Suprapubic skin (tissue), 4 donors: ENCODE measurements at places on chromosomes 7 and 10.

DNA sequence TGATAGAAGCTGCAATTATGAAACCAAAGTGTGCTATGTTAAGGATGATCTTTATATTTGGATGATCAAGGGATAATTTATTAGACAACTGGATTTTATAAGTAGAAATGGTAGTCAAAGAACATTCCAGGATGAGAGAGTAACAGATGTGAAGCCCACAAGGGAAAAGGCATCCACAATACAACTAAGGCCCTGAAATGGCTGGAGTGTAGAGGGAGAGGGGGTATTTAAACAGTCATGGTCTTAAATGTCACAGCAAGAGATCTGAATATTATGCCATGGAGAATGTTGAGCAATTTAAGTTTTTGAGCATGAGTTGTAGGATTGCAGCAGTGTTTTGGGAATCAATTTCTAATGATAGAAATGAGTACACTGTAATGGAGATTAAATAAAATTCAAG lies 282.3 kb upstream of the DKK1 start:
- DNase-seq = no peak

DNA sequence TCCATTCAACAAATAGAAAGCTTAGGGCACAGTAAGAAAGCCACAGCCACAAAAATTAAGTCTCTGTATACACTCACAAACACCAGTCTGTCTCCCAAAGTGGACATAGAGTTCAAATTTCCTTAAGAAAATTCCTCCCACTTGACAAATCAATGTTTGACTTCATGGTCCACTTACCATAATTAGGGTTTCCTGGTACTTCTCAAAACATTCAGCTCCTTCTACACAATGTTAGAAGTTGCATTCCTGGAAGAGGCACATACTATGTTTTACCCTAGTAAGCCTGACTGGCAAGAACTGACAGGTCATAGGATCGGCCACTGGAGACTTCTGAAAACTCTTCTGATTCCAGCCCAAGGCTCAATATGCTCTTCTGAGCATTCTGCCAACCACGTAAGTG lies 70.5 kb downstream of the CPXM2 start:
- DNase-seq = no peak

GRCh38 chr7:36923943-36924436 lies 199.7 kb upstream of the AOAH start:
- DNase-seq = no peak

GRCh38 chr7:14988941-14989340 lies 86.4 kb upstream of the DGKB start:
- DNase-seq = no peak

GRCh38 chr7:133428326-133428725 lies 175.4 kb downstream of the EXOC4 start:
- DNase-seq = no peak

DNA sequence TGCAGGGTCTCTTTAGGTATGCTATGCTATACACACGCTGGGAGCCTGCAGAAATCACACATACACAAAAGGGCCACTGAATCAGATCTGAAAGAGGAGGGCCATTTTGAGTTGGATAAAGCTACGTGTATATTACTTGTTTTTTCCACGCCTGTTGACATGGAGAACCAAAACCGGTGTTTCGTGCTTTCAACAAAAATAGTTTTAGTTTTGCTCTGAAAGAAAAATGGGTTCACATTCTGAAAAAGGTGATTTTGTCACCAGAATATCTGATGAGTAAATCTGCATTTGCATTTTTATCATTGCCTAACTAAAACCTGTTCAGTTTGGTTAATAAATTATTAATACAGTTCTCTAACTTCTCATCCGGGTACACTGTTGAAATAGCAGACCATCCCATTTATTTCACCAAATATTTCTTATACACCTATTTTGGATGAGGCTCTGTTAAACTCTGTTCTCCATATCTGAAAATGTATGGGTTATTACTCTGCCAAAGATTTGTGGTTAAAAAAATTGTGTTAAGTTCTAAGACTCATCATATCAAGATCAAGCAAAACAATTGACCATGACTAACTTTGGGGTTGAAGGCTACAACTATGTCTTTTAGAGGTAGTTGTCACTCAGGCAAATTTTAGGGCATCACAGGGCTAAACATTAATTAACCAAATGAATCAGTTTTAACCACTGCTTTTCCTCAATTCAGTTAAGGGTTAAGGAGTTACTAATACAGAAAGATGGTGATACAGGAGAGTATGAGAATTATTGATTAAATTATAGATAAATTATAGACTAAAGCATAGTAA lies 101.2 kb upstream of the RPA3 start:
- no peak for DNase-seq

DNA sequence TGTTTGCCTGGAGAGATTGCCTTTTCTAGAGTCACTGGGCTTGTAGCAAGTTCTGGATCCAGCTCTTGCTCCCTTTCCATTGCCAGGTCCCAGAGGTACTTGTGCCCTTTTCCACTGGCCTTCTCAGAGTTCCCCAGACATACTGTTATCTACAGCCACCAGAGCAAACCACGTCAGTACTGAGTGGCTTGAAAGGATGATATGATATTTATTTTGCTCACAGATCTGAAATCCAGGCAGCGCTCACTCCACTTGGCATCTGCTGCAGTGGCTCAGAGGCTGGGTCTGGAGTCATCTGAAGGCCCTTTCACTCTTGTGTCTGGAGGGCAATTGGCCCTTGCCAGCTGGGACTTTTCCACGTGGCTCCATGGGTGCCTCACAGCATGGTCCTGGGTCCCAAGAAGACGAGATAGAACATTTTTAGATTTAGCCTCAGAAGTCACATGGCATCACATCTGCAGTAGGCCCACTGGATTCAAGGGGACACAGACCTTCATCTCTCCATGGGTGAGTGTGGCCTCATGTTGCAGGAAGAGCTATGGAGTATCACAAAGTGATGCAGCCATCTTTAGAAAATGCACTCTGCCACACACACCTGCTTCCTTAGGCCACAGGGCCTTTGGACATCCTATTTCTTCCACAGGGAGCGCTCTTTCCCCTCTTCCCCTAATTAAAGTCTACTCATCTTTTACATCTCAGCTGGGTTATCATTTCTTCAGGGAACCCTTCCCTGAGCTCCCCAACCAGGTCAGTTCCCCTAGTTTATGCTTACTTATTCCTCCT lies 22.9 kb upstream of the TCF7L2 start:
- no peak for DNase-seq

DNA sequence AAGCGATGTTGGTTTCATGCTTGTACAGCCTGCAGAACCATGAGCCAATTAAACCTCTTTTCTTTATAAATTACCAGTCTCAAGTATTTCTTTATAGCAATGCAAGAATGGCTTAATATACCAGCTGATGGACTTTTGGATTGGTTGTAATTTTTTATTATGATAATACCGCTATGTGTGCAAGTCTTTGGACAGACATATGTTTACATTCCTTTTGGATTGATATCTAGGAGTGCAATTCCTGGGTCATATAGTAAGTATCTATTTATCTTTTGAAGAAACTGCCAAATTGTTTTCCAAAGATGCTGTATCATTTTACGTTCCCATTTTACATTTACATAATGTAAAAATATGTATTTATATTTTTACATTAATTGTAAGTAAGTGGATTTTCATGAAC lies 81.2 kb upstream of the PIP4K2A start:
- DNase-seq = no peak

DNA sequence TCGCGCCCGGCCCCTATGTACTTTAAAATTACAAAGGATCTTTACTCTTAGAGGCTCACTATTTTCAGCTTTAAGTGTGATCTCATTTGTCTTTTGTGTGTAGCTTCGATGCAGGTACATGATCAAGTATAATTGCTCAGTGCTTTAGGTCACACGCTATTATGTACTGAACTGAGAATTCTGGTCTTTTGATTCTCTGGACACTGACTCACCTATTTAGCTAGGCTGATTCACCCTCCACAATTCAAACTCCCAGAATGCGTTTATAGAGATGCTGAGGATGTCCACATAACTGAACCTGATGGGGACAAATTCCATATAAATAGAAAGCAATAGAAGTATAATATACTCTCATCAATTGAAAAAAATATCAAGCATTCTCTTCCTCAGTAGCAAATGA lies 57.8 kb downstream of the PRKCQ start:
- no peak for DNase-seq

- no peak for DNase-seq
Measured at GRCh38 chr10:78254013-78254412, 220.3 kb downstream of the RPS24 start.

GRCh38 chr10:8534096-8534495 lies 479.6 kb downstream of the GATA3 start:
- no peak for DNase-seq

GRCh38 chr7:71712653-71713180 lies 580.8 kb downstream of the GALNT17 start:
- DNase-seq = no peak

- no peak for DNase-seq
Measured at GRCh38 chr10:116757246-116757645, 14.9 kb upstream of the HSPA12A start.

DNA sequence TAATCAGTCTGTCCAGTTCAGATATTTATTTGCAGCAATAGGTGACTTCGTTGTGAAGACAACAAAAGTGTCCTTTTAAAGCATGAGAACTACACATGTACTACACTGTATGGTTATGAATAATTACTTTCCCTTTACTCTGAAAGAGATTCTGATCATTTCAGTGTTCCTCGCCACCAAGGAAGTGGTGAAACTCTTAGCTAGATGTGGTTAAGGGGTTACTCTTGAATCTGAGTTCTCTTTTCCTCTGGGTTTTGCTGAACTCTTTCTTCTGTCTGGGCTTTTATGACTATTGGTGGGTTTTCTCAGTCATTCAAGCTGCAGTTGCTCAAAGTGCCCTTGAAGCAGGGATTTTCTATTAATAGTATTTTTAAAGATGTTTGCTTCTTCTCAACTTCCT lies 127.9 kb upstream of the SEM1 start:
- no peak for DNase-seq

- DNase-seq = no peak
Measured at GRCh38 chr10:26412932-26413331, 25.2 kb upstream of the APBB1IP start.

DNA sequence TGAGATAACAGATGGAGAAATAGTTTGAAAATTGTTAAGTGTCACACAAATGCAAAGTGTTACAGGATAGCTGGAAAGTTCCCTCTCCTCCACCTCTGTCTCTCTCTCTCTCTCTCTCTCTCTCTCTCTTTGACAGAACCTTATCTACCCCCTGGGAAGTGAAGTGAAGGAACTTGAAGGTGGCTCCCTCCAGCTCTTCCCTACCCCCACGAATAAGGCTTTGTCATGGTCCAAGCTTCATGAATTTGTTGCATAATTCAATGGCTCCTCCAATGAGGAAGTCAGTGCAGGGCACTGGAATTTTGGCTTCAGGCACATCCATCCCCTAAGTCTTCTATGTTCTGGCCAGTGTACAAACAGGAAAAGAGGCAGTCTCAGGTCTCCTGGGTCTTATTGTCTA lies 66.4 kb downstream of the CDHR3 start:
- no peak for DNase-seq

DNA sequence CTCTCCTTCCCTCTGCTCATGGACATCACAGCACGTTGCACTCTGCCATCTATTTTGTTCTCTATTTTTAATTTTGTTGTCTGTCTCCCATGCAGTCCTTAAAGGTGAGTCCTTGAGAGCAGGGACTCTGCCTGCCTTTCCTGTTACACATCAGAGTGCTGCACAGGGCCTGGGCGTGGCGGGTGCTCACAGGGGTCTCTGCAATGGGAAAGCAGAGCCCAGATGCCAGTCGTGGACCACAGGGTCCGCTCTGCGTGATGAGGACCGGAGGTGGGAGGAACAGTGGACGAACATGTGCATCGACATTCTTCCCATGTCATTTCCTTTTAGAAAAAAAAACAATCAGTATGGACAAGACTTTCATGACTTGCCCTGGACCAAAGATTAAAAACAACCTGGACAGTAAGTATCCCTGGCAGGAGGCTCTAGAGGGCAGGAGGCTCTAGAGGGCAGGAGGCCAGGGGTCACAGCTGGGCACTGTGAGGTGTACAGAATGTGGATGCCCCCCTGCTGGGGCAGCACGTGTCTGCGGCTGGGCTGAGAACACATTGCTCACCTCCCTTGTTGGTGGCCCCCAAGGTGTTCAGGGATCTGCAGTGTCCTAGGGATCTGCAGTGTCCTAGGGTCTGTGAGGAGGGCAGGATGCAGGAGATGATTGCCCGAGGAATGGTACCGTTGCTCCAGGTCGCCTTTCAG lies 29.6 kb upstream of the ZNF488 start:
- DNase-seq = no peak

GRCh38 chr7:114364151-114364550 lies 50.5 kb upstream of the FOXP2 start:
- DNase-seq = no peak

- no peak for DNase-seq
Measured at GRCh38 chr10:119237722-119238436, 30.5 kb downstream of the GRK5 start.

DNA sequence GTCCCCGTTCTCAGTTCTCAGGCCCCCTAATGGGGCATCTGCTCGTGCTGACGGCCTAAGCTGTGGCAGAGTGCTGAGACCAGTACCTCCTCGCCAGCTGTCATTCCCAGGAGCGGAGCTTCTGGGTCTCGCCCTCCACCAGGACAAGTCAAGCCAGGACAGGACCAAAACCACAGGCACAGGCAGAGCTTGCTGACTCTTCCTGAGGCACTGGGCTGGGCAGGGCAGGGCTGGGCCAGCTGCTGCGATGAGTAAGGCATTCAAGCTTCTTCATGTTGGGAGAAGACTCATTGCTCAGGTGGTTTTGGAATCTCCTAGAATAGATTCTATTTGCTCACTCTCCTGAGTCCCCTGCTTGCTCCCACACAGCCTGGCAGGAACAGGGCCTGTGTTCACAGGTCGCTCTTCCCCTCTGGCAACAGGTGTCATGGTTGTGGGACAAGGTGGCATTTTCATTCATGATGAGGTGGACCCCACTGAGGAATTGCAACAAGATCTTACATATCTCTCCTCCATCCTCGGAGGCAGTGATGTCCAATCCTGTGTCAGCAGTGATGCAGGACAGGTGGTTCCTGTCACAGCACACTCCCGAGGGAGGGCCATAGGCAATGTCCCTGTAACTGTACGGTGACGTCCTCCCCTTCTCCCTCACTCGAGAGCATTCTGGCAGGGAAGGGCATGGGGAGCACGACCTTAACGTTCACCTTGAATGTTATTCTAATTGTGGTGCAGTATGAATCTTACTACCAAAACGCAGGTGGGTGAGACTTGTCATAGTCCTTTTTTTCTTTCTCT lies 17.0 kb upstream of the SH3PXD2A start:
- DNase-seq = no peak

DNA sequence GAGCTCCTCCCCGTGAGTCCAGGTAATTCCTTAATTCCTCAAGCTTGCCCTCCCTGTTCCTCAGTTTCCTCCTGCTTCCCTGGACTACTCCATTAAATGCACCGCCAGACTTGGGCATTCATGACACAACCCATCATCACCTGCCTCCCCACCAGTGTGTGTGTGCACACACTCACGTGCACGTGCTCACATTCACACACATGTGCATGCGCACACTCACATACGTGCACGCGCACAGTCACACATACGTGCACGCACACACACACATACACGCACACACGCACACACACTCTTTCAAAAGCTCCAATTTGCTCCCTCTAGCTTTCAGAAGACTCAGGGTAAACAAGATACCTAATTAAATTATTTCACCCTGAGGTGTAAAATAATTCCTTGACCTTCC lies 216.7 kb downstream of the FAM107B start:
- DNase-seq = no peak

GRCh38 chr7:99379043-99379577 lies 4.6 kb downstream of the ARPC1B start:
- no peak for DNase-seq
